ENCODE measurements at places on chromosomes 16 and 17. TPM values are rescaled to one million over a fixed set of nuclear protein-coding genes. Genes with fewer than 3 reads are reported as not detected.
A peak's percentile ranks its signal among the peaks of the same experiment; 100 is the strongest.

The MRC2 gene
- 9.7 TPM for total RNA-seq

DNA sequence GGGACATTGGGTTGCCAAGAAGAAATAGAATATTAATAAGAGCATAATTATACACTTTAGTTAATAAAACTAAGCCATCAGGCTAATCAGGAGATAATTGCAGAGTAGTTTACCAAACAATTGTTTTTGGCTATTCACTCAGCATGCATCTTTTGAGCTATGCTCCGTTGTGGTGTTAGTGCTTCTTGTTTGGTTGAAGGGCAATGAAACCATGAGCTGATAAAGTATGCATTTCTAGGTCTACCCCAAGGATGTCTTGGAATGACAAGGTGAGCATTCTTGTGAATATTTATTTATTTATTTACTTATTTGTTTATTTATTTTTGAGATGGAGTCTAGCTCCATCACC lies 6.4 kb downstream of the HLF start:
- DNase-seq, result no peak

The NUFIP2 gene
- total RNA-seq, result 74.0 TPM

- no peak for DNase-seq
Measured at GRCh38 chr17:3630781-3631180, 5.3 kb downstream of the SHPK start.

DNA sequence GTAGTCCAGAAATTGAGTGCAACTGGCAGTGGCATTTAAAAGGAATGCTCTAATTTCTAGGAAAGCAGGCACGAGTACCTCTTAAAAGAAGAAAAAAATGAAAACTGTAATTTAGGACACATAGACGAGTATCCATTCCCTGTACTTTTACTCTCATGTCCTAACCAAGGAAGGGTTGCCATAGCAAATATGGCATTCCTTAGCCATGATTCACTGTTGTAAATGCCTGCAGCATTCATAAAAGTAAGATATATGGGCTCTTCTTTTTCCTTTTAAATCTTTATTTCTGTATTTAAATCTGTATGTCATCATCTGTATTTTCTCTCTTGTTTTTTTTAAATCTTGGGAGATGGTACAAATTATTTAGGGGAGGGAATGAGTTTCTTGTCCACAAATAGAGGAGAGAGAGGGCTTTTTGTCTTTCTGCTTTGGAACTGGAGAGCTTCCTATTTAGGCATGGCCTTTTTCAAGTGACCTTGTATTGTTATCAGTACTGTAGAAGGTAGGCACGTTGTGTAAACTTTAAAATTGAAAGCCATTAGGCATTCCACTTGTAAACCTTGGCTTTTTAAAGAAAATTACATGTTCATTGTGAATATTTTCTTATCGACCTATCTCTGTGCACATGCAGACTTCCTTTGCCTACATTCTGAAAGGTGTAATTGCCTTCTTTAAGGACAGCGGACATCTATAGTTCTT lies 50.0 kb downstream of the TENT4B start:
- DNase-seq, result peak; percentile 44

The SECTM1 gene
- 13.0 TPM for total RNA-seq

The CMTM4 gene
- 64.2 TPM for total RNA-seq

- DNase-seq, result no peak
Measured at GRCh38 chr16:81863630-81864352, 84.7 kb downstream of the PLCG2 start.

DNA sequence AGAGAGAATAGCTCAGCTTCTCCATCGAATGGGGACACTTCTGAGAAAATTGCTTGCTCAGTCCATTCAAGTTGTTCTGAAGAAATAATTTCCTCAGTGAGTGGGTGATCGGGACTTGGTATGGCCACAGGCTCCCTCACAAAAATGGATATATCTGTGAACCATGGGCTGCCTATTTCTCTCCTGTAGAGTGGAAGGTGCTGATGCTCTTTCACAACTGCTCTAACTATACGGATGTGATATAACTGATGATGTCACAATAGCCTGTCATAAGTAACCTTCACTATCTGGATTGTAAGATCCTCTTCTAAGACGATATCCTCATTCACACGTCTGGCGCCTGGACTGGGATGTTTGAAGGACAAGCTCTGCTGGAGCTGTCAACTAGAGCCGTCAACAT lies 4.7 kb upstream of the CCL18 start:
- no peak for DNase-seq

The TRPV3 gene
- 0.40 TPM for total RNA-seq

- DNase-seq, result no peak
Measured at GRCh38 chr16:49464093-49464492, 90.5 kb downstream of the C16orf78 start.

The CAVIN1 gene
- total RNA-seq, result 70.4 TPM

The CEP112 gene
- total RNA-seq, result 6.5 TPM

GRCh38 chr17:61238455-61238933 lies 161.1 kb upstream of the TBX2 start:
- no peak for DNase-seq

DNA sequence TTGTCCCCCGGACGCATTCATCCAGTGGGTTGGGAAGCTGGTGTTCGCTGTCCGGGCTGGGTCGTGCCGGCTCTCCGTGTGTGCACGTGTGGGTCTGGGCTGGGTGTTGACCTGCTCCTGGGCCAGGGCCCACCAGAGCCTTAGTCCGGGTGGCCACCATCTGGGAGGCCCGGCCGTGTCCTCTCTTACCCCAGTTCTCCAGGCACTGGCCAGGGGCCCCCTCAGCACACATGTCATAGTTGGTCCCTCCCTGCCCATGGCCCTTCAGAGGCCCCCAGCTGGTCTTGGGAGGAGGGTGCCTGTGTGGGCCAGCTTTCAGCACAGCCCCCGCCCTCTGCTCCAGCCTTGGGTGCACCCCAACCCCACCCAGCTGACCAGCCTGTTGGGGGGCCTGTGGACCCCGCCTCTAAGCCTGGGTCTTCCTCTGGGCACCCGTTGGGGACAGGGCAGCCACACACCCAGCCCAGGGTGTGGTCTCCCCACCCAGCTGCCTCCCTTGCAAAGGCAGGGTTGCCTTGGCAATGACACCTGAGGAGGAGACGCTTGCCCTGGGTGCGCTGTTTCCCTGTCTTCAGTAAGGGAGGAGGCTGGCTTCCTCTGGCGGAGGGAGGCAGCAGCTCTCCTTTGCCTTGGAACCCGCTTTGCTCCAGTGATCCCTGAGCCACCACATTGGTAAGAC lies 77.4 kb downstream of the JPH3 start:
- DNase-seq, result no peak

- DNase-seq, result peak; percentile 18
Measured at GRCh38 chr17:80891397-80892018, 100.1 kb upstream of the CHMP6 start.

The AHSP gene
- total RNA-seq, result not detected

The ZG16 gene
- not detected for total RNA-seq

DNA sequence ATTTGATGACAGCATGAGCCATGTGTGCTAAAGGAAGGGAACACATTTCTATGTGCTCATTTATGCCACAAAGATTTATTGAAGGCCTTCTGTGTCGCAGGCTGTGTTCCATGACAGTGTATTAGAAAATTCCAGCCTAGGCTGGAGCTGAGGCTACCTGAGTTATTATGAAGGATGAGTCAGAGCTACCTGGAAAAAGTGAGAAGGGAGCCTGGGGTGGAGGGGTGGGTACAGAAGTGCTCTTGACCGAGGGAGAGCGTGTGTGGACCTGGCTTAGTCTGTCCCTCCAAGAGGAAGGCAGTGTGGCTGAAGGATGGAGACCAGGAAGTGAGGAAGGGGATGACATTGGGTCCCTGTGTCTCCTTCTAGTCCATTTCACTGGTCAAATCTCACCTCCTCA lies 98.3 kb downstream of the N4BP1 start:
- DNase-seq, result no peak

GRCh38 chr16:90015586-90016338 lies 3.5 kb downstream of the DBNDD1 start:
- no peak for DNase-seq

DNA sequence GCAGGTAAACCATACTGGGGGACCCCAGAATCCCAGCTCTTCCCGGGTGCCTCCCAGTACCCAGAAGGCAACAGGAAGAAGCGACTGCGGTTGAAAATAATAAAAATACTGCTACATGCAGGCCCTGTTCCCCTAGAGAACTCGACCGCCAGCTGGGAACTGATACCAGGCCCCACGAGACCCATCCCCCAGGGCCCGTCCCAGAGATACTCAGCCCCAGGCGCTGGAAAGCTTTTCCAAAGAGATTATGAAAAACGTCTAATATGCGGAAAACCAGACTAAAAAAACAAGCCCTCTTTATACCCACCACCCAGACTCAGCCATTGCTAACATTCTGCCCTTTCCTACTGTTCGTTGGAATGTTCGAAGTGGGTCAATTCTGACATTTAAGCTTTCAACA lies 12.9 kb upstream of the MEAK7 start:
- no peak for DNase-seq

DNA sequence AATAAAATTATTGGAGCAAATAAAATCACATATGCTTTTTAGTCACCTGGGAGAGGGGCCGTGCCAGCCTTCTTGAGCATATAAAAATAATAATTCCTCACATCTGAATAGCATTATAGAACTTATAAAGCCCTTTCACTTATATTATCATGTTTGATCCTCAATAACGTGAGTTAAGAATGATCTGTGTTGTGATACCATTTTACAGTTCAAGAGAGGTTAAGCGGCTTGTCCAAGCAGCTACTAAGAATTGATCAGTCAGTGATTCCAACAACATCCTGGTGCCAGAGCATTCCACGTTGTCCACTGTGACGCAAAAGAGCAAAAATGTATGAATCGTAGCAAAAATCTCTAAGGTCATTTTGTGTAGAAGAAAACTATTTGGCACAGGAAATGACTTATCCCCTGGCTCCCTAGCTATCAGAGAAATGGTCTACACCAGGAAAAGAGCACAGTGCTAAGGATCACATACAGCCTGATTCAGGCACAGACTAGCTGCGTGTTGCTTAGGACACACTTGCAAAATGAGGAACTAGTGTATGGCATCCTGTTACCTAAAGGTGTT lies 33.0 kb downstream of the ANKFN1 start:
- peak; percentile 12 for DNase-seq

DNA sequence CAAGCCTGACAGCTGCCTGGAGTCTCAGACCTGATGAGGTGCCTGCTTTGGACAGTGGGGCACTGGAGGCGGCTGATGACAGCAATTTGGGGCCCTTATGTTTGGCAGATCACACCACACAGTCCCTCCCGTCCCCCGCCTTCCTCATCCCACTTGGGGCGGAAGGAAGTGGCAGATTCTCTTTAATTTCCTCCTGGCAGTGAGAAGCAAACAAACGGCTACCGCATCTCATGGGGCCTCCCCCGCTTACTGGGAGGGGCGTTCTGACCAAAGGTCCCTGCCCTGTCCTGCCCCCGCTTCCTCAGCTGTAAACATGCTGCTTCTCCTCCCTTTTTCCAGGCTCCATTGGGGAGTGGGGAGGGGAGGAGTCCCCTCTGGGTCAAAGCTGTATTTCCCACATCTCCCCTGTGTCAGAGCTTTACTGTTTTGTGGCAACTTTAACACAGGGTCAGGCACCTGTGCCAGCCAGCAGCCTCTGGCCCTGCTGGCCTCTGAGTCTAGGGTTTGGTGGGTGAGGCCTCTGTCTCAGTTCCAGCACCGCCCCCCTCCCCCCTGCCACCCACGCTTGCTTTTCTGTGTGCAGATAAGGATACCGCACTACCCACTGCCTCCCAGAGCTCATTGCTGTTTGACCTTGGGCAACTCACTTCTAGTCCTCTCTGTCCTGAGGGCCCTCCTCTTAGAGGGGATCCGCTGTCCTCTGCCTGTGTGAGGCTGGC lies 5.4 kb upstream of the NFATC3 start:
- DNase-seq, result no peak

The KRT20 gene
- not detected for total RNA-seq

DNA sequence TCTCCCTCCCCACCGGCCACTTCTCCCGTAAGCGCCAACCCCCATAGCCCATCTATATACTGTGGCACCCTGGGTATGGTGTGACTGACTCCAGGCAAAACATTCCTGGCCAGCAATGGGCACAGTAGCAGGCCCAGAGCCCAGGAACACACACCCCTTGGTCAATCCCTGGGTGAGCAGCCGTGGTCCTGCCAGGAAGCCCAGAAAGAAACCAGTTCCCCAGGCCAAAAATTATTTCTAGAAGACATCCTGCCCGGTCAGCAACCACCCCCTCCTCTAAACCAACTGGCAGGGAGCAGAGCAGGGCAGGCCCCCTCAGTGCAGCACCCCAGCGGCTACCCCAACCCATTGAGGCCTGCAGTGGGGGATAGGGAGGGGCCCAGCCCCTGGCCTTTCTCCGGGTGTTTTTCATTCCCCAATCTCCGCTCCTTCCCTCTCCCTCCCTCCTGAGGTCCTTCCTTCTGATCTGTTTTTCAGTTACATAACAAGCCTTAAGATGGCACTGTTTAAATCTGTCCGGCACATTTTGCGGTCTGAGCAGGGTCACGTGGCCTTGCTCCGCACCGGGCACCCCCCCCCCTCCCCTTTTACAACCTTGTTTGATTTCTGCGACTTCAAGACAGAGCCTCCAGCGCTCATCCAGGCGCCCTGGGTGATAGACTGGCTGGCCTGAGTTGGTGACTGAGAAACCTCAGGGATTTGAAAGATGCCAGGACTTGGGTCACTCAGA lies 2.0 kb downstream of the NPTX1 start:
- DNase-seq, result peak; percentile 45

DNA sequence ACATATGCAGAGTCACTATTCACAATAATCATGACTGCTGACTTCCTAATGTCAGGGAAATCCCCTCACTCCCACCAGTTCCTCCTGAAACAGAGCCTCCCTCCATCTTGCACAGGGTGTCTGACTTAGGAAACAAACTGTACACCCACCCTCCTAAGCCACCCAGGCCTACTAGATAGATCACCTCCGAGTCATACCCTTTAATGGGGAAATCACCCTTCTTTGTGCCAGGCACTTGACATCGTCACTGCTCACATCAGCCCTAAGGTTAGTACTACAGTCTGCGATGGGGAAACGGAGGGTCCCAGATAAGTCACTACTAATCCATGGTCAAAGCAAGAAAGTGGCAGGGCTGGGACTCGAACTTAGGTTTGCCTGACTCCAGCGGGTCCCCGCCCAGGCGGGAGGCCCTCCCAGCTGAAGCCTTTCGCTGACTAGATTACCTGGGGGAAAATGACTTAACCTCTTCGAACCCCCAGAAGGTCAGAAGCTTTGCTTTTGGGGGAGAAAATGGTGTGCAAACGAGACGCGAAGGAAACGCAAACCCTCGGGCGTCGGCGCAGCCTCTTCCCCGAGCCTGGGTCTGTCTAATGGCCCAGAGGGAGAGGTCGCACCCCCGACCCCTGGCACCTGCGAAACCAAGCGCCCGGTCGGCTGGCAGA lies 3.4 kb upstream of the MLLT6 start:
- DNase-seq, result no peak

The SMIM22 gene
- not detected for total RNA-seq

GRCh38 chr17:2074919-2075318 lies 20.0 kb downstream of the HIC1 start:
- no peak for DNase-seq

The SMPD3 gene
- 0.14 TPM for total RNA-seq

GRCh38 chr17:35315283-35315682 lies 58.1 kb downstream of the SLFN11 start:
- peak; percentile 20 for DNase-seq

GRCh38 chr17:74917430-74917829 lies 5.6 kb downstream of the USH1G start:
- no peak for DNase-seq
